Fibroblast of gingiva (primary cell): ENCODE measurements at places on chromosomes 4 and X.

GRCh38 chrX:109281483-109282275 is 200.2 kb downstream of the GUCY2F start:
- DNase-seq = no peak

DNA sequence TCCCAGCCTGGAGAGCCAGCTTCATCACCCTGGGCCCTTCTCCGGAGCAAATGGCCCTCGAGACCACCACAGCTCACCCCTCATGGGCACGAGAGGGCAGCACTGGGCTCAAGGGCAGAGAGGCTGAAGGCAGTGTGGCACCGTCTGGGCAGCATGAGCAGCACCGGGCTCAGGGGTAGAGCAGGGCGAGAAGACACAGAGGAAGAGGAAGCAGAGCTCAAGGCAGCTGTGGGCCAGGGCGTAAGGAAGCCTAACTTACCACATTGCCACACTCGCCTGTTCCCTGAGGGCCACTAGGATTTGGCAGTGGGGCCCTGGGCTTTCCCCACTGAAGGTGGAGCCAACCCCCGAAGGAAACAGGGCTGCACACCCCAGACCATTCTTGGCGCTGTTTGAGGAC is 15.5 kb downstream of the ZNF185 start:
- no peak for DNase-seq

GRCh38 chr4:152810715-152811287 is 31.0 kb downstream of the ARFIP1 start:
- no peak for DNase-seq

DNA sequence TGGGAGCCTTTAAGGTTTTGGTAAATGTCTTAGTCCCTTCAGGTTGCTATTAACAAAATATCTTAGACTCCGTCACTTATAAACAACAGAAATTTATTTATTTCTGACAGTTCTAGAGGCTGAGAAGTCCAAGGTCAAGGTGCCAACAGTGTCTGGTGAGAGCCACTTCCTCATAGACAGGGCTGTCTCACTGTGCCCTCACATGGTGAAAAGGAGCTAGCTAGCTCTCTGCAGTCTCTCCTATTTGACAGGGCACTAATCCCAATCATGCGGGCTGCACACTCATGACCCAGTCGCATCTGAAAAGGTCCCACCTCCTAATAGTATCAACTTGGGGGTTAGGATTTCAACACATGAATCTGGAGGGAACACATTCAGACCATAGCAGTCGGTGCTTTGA is 63.4 kb upstream of the KLF3 start:
- DNase-seq = no peak

- no peak for DNase-seq
Observed at GRCh38 chr4:61296144-61296543, 96.0 kb downstream of the ADGRL3 start.
